ENCODE measurements at places on chromosomes 12 and 14. TPM values are rescaled to one million over a fixed set of nuclear protein-coding genes. Genes with fewer than 3 reads are reported as not detected.

The SPTLC2 gene
- 14.0 TPM for total RNA-seq

The NR2C1 gene
- total RNA-seq = 26.4 TPM

- no peak for DNase-seq
Observed at GRCh38 chr12:124126950-124127655, 154.1 kb downstream of the ZNF664 start.

DNA sequence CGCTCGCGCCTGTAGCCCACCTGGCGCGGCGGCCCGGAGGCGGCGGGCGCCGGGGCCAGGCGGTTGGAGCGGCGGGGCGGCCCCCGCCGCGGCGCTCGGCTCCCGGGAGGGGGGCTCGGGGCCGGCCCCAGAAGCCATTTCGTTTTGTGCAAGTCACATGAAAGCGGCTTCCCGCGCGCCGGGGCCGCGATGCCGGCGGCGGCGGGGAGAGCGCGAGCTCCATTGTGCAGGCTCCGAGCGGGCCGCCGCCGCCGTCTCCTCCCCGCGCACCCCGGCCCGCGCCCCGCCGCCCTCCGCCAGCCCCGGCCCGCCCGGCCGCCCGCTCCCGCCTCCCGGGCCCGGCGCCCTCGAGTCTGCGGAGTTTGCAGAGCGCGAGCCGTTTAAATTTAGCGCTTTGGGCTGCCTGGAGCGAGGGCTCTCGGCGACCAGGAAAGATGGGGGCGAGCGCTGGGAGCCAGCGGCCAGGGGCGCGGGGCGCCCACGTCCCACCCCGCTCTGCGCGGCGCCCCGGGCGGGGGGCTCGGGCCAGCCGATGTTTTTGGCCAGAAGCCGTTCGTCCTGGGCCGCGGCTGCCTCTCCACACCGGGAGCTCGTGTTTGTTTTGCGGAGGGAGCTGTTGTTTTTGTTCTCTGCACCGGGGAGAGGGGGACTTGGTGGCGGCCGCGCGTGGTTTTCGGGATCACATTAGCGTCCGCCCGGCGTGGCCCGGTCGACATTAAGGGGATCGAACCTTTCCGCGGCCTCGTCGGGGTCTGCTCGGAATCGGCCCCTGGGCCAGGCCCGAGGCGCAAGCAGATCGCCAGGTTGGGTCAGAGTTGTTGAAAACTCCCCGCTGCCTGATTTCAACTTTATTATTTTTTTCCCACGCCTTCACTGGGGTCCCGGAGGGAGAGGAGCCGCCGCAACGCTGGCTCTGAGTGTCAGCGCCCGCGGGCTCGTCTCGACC lies 982 bp downstream of the BCL7A start:
- DNase-seq = no peak

- no peak for DNase-seq
Observed at GRCh38 chr12:116821291-116821690, 60.0 kb downstream of the HRK start.

The ALX1 gene
- total RNA-seq = not detected

- DNase-seq = peak; percentile 84
Observed at GRCh38 chr12:123269395-123269892, 2.2 kb downstream of the CDK2AP1 start.

GRCh38 chr14:34219661-34220377 lies 242.2 kb downstream of the SPTSSA start:
- DNase-seq = no peak

GRCh38 chr12:101566318-101566717 lies 28.5 kb upstream of the MYBPC1 start:
- no peak for DNase-seq

The METTL17 gene
- total RNA-seq = 28.9 TPM

The WNK1 gene
- total RNA-seq = 215 TPM

The OVCH1 gene
- total RNA-seq = not detected

DNA sequence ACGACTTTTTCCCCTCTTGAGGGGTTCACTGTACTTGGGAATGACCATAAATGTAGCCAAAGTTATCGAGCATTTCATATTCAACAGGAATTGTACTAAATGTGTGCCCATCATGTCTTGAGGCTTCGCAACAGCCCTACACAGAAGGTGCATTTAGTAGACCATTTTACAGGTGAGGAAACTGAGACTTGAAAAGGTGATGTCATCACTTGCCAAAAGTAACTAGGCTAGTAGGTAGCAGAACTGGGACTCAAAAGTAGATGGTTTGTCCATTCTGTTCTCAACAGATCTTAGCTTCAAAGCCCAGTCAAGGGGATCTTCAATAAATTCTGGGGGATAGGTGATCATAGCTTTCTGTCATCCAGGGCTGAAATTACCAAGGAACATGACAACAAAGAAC lies 782.2 kb downstream of the MED13L start:
- no peak for DNase-seq

All from right atrium auricular region (tissue), 2 donors.